Purkinje cell (primary cell): ENCODE measurements at places on chromosomes 12 and 14. TPM values are rescaled to one million over a fixed set of nuclear protein-coding genes. Genes with fewer than 3 reads are reported as not detected.

The RBP5 gene
- 1.4 TPM in 1 of 2 replicates, not detected in the other for polyA plus RNA-seq

The CLEC7A gene
- polyA plus RNA-seq, result not detected in 2 replicates

The TAS2R42 gene
- not detected in 2 replicates for polyA plus RNA-seq

The PZP gene
- 3.2 TPM in 1 of 2 replicates, not detected in the other for polyA plus RNA-seq

The SLC8A3 gene
- polyA plus RNA-seq, result 0.57 and 1.3 TPM in 2 replicates

The WIF1 gene
- polyA plus RNA-seq, result 14.1 and 14.3 TPM in 2 replicates

The PPP4R4 gene
- 87.8 and 101 TPM in 2 replicates for polyA plus RNA-seq

The GPR84 gene
- not detected in 2 replicates for polyA plus RNA-seq

The L3HYPDH gene
- polyA plus RNA-seq, result 4.8 and 9.3 TPM in 2 replicates

The SLC7A8 gene
- polyA plus RNA-seq, result 22.0 and 27.0 TPM in 2 replicates

The P2RX7 gene
- 0.69 and 1.5 TPM in 2 replicates for polyA plus RNA-seq

The OR4N2 gene
- polyA plus RNA-seq, result not detected in 2 replicates

The GRIP1 gene
- polyA plus RNA-seq, result 6.8 and 7.0 TPM in 2 replicates

The CLEC2A gene
- polyA plus RNA-seq, result not detected in 2 replicates

The RND1 gene
- polyA plus RNA-seq, result 1.6 and 3.0 TPM in 2 replicates

The TBPL2 gene
- polyA plus RNA-seq, result not detected in 2 replicates

The MYO1H gene
- not detected in 2 replicates for polyA plus RNA-seq

The PRDM4 gene
- polyA plus RNA-seq, result 7.6 and 7.9 TPM in 2 replicates

The ERC1 gene
- 3.5 and 5.7 TPM in 2 replicates for polyA plus RNA-seq
